ENCODE measurements at places on chromosomes 3 and 15.

GRCh38 chr3:170642882-170643601 is 57.2 kb upstream of the SLC7A14 start:
- DNase-seq: peak; percentile 98

DNA sequence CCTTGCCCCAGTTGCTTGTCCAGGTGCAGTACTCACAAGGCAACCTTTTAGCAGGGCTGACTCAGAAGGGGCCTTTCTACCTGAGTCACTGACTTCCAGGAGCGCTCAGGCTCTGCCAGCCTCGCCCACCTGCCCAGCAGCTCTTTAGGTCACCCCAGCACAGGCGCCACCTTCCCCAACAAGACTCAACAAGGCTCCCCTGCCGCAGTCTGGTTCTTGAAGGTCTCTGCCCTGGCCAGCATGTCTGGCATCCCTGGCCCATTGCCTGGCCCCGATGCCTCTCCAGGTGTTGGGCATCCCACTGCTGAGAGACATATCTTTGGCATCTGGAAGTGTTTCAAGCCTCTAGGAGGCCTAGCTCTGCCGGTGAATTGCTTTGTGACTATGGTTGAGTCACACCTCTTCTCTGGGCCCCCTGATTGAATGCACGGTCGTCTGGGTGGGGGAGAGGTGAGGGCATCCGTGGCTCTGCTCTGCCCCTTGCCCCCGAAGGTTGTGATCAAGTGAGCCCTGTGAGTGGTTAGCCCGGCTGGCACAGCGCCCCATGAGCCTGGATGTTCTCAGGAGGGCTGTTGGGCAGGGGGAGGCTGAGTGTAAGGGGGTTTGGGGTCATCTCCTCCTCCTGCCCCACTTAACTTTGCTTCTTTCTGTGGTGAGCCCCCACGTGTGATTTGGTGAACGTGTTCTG is 21.6 kb downstream of the SNX33 start:
- no peak for DNase-seq

GRCh38 chr3:11603628-11604027 is 40.1 kb downstream of the VGLL4 start:
- no peak for DNase-seq

DNA sequence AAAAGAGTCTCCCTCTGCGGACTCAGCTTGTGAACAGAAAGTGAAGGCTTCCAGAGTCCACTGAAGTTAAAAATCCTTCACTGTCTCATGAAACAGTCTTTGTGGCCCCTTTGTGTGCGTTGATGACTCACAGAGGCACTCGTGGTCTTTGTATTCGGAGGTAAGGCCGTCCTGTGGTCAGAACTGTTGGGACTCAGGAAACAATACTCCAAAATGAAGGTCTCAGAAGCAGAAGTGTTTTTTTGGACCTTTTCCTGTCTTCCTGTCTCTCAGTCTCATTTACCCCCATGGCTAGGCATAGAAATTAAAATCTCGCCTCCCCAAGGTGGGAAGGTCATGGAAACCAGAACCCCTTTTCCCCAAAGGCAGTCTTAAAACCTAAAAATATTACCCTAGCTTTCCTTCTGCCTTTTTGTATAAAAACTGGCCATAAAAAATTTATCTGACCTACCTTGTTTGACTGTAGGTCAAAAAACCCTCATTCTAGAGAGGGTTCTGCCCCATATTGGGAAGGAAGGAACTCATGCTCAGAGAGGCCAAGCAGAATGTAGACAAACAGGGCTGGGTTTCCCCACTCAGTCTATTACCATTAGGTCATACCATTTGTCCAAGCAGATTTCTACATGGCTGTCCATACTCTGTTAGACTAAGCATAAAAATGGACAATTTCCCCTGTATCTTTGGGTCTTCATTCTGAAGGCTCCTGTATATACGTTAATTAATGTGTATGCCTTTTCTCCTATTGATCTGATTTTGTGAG is 19.1 kb upstream of the EPB42 start:
- DNase-seq: no peak

- no peak for DNase-seq
Measured at GRCh38 chr3:22361521-22361920, 610.5 kb upstream of the ZNF385D start.

DNA sequence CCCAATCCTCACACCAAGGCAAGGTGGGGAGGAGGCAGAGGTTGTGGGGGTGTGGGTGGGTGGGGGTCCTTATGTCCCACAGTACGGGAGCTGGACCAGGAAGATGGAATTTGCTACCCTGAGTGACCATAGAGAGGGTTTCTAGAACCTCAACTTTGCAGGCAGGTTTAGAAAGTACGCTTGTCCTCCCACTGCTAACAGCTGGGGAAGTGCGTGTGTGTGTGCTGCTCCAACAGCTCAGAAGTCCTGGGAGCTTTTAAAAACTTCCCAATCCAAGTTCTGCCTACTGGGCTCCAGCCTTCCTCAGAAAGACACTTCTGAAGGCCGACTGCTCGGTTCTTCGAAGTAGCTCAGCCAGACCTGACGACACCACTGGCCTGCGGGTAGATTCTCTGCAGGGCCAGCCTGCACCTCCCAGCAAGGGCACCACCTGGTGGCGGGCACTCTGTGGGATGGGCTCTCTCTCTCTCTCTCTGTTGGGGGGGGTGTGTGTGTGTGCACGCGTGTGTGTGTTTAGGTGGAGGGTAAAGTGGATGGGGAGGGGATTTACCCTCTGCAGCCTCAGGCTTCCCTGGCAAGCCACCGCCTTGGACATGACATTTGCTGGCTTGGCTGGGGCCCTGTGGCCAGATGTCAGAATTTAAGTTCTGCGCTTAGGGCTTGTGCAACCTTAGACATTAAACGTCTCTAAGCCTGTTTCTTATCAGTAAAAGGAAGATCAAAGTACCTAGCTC is 15.6 kb downstream of the TMEM158 start:
- no peak for DNase-seq

GRCh38 chr3:133441867-133442270 is 42.0 kb downstream of the BFSP2 start:
- DNase-seq: no peak

DNA sequence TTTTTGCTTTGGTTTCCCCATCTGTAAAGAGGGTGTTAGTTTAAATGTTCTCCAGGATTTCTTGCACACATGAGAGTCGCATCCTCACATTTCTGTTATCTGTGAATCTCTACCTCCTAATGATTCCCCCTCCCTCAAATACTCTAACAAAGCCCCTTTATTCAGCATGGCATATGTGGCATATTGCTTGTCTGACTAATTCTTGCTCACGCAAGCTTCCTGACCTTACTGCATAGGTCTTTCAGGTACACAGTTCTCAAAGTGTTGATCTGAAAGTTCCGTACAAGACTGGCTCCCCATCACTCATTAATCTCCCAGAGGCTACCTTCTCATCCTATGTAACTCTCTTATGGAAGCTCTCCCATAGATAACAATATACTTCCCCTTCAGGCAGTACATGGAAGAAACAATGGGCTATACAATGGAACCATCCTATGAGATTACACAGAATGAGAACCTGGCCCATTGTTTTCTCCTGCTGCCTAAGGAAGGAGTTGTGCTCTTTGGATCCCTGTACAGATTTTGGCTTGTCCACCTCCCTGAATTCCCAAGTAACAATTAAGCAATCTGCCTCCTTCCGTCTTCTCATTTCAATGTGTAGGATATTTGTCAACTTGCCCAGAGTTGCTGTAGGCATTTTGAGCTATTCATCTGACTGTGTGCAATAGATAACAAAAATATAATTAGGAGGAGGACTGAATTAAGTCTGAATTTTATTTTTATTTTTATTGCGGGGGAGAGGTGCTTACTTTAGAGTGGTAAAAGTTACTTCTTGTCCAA is 51.0 kb downstream of the PPARG start:
- DNase-seq: no peak

DNA sequence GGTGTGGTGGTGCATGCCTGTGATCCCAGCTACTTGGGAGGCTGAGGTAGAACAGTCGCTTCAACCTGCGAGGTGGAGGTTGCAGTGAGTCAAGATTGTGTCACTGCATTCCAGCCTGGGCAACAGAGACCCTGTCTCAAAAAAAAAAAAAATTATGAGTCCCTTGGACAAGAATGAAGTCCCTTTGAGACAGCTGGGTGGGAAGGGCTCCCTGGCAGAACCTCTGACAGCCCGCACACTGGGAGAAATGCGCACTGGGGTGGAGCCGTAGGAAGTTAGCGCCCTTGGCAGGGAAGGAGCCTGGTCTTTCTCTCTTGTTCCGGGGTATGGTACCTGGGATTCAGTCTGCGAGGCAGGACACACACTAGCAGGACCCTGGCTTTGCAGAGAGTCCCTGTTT is 51.4 kb downstream of the SLC30A4 start:
- no peak for DNase-seq

- DNase-seq: no peak
Measured at GRCh38 chr3:118550122-118550521, 484.5 kb downstream of the IGSF11 start.

- no peak for DNase-seq
Measured at GRCh38 chr15:85651548-85651947, 143.2 kb downstream of the KLHL25 start.

GRCh38 chr3:168714609-168715240 is 619.0 kb upstream of the GOLIM4 start:
- no peak for DNase-seq

- DNase-seq: no peak
Measured at GRCh38 chr3:172685331-172686214, 25.3 kb downstream of the NCEH1 start.

GRCh38 chr3:33910031-33910430 is 111.6 kb downstream of the PDCD6IP start:
- no peak for DNase-seq

DNA sequence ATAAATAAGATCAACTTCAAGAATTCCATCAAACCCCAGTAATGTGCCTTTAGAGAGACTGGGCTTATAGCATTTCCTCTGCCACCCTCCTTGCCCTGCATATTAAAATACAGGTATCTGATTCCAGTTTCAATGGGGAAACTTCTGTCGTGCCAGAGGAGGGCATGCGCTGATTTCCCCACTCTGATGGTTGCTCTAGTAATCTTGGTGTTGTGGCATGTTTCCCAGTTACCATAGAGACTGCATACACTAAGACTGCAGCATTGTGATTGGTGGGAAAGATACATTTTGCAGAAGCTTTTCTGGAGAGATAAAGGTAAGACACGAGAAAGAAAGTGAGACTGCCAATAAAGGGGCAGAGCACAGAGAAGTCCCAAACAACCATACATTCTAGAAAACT is 225.6 kb downstream of the TIGIT start:
- peak; percentile 55 for DNase-seq

DNA sequence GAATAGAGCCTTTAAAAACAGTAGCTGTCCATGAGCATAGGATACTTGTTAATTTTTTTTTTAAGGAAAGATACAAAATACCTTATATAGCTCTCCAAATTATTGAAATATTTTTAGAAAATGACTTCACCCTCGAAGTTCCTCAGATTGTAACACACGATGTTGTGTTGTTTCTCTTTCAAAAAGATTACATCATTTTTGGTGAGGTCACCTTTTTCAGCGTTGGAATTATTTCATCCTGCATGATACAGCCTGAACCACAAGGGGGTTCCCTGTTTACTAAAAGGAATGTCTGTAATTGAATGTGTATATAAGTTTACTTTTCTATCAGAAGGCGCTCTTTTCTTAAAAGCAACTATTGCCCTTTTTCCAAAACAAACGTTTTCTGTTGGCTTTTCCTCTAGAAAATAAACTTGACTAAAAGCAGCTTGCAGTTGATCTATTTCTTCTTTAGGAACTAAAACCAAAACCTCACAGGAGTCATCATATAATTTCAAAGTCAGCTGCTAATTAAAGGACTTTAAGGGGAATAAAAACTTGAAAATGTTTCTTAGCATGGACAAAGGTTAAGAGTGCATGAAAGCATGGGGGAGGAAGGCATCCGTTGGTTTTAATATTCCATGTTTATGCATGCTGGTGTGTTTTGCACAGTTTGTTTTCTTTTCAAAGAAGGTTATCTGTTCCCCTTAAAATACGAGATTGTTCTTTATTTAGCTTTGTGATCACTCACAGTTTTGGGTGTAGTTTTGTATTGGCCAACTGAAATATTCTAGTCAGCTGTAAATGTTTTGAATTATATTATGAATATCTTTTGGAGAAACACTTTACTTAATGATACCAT is 29.4 kb downstream of the LYSMD4 start:
- DNase-seq: peak; percentile 51

GRCh38 chr15:79248183-79248582 is 34.3 kb upstream of the ANKRD34C start:
- DNase-seq: no peak

DNA sequence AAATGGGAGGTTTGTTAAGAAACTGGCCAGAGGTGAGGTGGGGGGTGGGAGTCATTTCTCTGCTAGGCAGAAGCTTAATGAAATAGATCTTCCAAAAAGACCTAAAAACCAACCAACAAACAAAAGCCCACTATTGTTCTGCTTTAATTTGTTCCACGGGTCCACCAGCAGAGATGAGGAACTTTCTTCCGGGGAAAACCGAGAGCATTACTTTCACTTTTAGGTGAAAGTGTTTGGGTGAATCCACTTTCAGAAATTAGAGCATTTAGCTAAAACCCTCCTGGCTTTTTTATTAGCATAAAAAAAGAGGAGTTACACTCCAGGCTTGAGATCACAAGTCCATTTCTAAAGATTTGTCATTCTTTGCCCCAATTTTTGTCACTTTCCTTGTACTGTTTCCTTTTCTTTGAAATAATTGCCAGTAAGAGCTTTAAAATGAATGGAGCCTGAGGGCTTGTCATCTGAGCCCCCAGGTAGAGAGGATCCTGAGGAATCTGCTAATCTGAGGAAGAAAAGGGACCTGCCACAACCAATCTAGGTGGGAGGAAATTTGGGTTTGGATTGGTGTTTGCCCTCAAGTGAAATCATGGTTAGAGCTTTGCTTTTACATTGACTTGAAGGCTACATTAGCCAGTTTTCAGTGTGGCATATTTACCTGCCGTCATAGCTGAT is 667.6 kb downstream of the NAALADL2 start:
- DNase-seq: no peak

DNA sequence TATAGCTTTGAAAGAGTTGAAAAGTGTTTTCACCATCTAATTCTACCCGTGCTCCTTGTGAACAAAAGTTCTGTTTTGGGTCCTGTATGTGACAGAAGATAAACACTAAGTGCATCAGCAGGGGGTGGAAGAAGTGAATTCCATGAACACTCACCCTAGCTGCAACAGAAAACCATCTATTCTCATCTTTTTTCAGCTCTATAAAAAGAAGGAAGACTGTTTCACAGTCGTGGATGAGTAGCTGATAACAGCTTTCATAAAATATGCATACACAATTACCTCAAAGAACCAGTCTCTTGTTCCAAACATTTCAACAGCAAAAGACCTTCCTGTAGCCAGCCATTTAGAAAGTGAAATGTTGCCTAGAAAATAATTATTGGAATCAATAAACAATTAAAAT is 281.7 kb upstream of the RASGRP1 start:
- no peak for DNase-seq

GRCh38 chr15:71237456-71238188 is 122.4 kb downstream of the THSD4 start:
- no peak for DNase-seq
